ENCODE measurements at places on chromosomes 4 and X.
A peak's percentile ranks its signal among the peaks of the same experiment; 100 is the strongest.

GRCh38 chrX:15906041-15906943 is 51.7 kb upstream of the AP1S2 start:
- no peak for DNase-seq

- peak; percentile 61 for DNase-seq
These were observed 265.7 kb downstream of the RAB28 start for GRCh38 chr4:13218326-13218958.

- DNase-seq: no peak
These were observed 128.5 kb downstream of the SPRY1 start for GRCh38 chr4:123524958-123525628.

DNA sequence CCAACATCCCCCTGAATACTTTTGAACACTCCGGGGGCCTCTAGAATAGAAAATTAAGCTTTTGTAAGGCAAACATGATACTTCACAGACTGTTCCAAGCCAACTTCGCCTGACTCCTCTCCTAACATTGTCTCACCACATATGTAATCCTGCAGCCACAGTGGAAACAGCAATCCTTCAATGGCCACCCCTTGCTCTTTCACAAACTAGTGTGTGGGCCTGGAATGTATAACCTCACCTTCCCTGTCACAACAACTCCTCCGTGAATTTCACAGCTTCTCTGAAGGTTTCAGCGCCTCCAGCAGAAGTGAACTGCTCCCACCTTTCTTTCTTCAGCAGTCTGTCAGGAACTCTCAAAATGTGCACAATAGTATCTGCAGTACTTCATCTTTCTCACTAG is 185.1 kb downstream of the ADGRL3 start:
- no peak for DNase-seq

DNA sequence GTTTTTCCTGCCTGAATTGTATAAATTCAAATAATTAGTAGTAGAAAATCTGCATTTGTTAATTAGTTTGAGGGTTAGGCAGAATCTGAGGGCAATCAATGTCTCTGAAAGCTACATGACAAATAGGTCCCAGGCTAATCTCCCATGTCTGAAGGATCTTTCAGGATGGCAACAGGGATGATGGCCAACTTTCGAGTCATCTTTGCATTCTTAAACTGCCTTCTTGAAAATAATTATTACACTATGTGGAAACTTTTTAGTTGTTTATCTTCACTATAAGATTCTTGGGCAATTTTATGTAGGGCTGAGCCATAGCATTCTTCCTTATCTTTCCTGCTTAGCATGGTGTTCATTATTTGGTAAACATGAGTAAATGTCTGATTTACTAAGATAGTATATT is 490.3 kb upstream of the EPHA5 start:
- no peak for DNase-seq

DNA sequence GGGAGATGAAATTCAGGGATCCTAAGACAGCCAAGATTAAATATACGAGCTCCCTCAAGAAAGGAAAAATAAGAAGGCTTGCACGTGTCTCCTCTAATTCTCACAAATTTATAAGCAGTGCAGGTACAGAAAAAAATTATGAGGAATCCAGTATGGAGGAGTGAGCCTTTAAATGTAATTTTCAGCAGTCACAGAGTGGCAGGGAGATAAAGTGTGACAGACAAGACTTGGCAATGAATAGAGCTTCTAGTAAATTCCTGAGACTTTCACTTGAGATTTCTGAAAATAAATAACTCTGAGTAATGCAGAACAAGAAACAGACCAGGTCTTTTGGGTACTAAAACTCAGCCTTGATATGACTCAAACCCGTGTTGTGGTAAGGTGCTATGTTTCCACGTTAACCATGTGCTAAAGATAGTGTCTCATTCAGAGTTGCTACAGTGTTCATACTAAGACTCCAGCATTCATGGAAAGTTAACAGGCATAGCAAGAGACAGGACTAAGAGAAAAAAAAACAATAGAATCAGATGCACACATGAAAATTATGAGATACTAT is 119.8 kb downstream of the SPOCK3 start:
- no peak for DNase-seq

DNA sequence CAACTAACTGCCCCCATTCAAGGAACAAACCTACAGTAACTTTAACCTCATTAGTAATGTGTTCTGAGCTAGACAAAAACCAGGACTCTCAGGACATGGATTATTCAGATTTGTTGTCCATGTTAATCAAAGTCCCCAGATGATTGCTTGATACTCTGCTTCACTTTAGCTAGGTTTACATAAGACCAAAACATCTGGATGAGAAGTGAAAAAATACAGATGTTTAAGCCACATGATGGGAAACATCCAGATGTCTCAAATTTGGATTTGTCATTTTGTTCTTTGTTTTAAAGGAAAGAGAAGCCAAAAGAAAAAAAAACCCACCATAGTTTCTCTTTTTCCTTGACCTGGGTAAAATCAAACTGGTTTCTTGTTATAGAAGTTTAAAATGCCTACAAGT is 48.5 kb upstream of the NRK start:
- DNase-seq: no peak

DNA sequence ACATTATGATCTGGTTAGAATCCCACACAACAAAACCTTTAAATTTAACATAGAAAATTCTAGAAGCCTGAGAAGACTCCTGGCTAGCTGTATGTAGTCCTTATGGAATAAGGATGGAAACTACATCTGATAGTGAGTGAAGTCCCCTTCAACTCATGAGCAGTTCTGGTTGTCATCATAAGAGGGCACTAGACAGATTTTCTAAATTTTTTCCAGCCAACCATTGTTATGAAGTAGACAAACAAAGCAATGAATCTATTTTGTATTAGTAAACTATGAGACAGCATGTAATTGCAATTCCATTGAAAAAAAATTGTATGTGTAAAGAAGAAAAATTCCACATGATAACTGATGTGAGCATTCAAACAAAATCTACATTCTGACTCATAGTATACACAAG is 35.2 kb downstream of the PWWP3B start:
- no peak for DNase-seq

- DNase-seq: no peak
These were observed 47.8 kb downstream of the CRLF2 start for GRCh38 chrX:1164322-1165288.

- no peak for DNase-seq
These were observed 7.6 kb downstream of the SLC25A43 start for GRCh38 chrX:119406776-119407175.

GRCh38 chr4:99383833-99384392 is 31.4 kb upstream of the ADH1C start:
- no peak for DNase-seq

- no peak for DNase-seq
These were observed 58.0 kb downstream of the VGLL1 start for GRCh38 chrX:136589966-136590365.

GRCh38 chr4:139756391-139757180 is 91.0 kb downstream of the MGST2 start:
- DNase-seq: no peak

DNA sequence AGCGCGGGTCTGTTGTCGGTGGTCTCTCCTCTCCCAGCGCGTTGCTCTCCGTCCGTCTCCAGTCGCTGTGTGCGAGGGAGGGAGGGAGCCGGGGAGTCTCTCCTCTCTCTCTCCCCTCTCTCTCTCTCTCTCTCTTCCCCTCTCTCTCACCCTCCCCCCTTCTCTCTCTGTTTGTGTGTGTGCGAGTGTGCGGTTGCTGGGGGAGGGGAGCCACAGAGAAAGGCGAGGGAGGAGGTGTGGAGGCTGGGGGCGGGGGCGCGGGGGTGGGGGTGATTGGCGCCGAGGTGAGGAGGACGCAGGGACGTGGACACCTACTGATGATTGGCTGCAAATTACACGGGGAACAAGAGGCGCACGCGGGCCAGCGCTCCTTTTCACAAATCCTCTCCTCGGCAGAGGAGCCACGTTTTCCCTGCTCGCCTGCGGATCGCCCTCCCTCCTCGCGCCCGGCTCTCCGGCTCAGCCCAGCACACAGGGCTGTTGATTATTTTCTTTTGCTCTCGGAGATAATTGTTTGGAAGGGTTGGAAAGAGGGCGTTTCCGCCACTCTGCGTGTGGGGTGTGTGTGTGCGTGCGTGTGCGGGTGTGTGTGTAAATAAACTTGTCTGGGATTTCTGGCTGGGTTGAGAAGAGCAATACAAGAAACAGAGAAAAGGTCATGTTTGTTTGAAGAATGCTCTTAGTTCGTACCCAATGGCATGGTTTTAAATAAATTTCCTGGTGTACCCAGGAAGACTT is at the start of gene CXXC4:
Gene CXXC4, minus strand, starts transcription at position 73 of the 738 bp plus-strand sequence. CDS start 3,092 bp downstream, outside the sequence.
- peak; percentile 76 for DNase-seq

GRCh38 chrX:110914281-110914680 is 118.7 kb upstream of the CHRDL1 start:
- no peak for DNase-seq

GRCh38 chrX:28472926-28473325 is 114.3 kb upstream of the IL1RAPL1 start:
- DNase-seq: no peak

GRCh38 chr4:27398631-27399310 is 538.1 kb downstream of the STIM2 start:
- no peak for DNase-seq

- DNase-seq: no peak
These were observed 305.7 kb downstream of the DHX15 start for GRCh38 chr4:24278693-24279092.

DNA sequence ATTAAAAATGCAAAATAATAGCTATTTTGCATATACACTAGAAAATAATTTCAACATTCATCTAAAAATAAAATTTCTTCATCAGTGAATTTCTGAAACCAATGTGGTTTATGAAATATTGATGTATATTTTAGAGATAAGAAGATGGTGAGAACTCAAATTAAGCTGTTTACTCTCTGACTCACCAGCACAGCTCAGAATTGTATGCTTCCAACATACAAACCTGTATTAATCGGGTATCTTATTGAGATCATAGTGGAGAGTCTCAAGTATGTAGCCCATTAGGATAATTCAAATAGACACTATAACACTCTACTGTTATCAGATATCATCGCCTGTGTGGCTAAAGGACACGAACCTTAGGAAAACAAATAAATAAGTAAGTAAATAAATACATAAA is 899.5 kb upstream of the INTU start:
- DNase-seq: no peak

- no peak for DNase-seq
These were observed 21.4 kb upstream of the SCRG1 start for GRCh38 chr4:173420324-173420752.

- DNase-seq: no peak
These were observed 67.0 kb downstream of the HPF1 start for GRCh38 chr4:169690787-169691186.

- no peak for DNase-seq
These were observed 655.3 kb downstream of the IQCM start for GRCh38 chr4:149160370-149160769.

All from hippocampal formation (tissue), 2 donors.